ENCODE measurements at places on chromosomes 11 and 22.

- no peak for DNase-seq
Measured at GRCh38 chr11:4903484-4903883, at the start of gene OR51A7. TSS of gene OR51A7 (plus strand) at chr11:4903783. CDS start at chr11:4907370, 3,587 bp downstream.

DNA sequence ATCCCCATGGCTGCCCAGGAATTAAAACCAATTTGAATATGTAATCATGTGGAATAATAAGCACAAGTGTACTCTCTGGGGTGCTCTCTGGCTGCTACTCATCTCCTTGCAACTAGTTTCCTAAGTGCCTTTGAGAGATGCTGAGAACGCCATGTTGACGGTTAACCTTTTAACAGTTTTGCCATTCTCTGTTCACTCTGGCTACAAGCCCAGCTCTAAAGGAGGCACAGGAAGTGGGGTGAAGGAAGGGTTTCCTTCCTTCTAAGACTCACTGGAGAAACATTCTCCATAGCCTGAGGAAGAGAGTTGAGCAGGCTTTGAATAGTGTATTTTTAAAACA, 122.0 kb upstream of the ZC3H12C start:
- no peak for DNase-seq

GRCh38 chr11:82756765-82757639, 23.3 kb upstream of the FAM181B start:
- DNase-seq = no peak

DNA sequence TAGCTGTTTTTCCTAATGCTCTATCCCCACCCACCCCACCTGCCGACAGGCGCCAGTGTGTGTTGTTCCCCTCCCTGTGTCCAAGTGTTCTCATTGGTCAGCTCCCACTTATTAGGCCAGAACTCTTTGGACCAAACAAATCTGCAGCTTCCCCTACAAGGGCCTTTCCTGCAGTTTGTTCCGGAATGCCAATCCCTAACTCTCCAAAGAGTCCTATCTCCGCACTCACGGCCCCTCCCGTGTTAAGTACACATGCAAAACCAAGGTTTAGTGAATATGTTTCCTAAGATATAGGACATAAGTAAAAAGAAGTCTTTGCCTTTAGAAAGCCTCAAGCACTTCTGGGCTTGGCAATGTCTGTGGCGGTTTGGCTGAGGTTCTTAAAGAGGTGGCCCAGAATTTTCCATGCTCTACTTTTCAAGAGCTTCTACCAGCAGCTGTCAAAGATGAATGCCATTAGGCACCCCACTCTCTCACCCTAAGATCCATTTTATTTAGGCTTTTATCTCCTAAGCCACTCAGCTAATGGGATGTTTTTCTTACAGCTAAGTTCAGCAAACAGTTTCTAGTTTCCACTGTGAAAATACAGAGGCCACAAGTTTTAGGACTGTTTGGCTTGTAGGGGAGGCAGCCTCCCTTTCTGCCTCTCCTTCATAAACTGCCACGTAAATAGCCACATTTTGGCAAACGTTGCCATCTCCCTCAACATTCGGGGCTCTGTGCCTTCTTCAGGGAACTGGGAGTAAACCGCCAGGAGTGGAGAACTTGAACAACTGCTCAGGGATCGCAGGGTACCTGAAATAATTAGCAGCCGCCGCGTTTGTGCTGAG, 1.6 kb downstream of the CD59 start:
- DNase-seq = no peak

GRCh38 chr22:33389936-33390335, 331.8 kb upstream of the SYN3 start:
- DNase-seq = no peak

GRCh38 chr11:70526116-70527045, 128.1 kb downstream of the CTTN start:
- DNase-seq = no peak

DNA sequence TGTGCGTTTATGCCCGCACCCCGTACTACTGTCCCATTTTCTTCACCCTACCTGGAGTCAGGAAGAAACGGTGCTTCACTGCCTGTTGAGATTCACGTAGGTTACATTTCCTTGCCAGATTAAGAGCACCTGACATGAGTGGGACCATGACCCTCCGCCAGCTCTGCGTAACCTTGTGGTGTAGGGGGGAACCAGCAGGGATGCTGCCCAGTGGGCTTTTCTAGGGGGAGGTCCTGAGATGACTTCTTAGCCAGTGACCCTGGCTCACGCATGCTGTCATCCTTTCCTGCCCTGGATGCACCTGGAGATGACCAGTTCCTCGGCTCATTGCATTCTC, 967 bp upstream of the ARVCF start:
- DNase-seq = no peak

DNA sequence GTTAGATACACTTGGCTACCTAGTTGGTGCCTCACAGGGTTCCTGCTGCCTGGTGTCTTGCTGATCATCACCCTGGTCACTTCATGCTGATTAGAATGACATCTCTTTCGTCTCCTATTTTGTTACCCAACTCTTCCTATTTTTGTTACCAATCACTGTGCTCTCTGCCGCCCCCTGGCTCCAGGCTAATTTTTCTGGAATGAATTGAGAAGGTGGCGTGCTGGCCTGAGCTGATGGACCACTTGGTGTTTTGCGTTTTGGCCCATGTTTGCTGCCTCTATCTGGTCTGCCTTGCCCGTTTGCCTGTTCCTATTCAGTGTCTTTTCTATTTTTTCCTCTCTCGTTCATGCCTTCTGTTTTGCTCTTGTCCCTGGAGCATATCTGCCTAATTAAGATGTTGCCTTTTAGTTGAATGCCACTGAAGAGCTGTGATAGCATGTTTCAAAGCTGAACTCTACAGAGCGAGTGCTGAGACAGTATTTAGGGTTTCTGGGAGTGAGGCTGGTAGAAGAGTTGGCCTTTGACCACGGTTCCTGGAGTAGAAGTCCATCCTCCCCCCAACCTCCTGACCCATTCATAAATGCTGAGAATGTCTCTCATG, 5.9 kb upstream of the ATF4 start:
- no peak for DNase-seq

- DNase-seq = no peak
Measured at GRCh38 chr11:3231550-3231850, 717 bp downstream of the MRGPRE start.

- DNase-seq = no peak
Measured at GRCh38 chr11:16759857-16760508, 21.5 kb downstream of the C11orf58 start.

DNA sequence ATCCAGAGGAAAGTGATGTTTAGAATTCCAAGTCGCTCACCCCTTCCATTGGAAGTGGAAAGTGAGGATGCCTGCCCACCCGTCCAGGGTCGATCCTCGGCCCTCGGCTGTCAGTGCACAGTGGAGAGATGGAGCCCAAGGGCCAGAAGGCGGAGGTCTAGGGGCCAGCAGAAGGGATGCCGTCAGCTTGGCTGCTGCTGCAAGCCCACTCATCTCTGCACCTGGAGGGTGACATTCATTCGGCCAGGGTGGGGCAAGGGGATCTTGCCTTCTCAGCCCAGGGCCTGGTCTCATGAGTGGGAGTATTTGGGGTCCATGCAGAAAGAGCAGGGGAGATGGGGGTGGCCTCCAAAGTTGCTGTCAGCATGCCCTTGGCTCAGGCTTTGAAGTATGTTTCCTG, 30.7 kb downstream of the LINC01488 start:
- DNase-seq = no peak

DNA sequence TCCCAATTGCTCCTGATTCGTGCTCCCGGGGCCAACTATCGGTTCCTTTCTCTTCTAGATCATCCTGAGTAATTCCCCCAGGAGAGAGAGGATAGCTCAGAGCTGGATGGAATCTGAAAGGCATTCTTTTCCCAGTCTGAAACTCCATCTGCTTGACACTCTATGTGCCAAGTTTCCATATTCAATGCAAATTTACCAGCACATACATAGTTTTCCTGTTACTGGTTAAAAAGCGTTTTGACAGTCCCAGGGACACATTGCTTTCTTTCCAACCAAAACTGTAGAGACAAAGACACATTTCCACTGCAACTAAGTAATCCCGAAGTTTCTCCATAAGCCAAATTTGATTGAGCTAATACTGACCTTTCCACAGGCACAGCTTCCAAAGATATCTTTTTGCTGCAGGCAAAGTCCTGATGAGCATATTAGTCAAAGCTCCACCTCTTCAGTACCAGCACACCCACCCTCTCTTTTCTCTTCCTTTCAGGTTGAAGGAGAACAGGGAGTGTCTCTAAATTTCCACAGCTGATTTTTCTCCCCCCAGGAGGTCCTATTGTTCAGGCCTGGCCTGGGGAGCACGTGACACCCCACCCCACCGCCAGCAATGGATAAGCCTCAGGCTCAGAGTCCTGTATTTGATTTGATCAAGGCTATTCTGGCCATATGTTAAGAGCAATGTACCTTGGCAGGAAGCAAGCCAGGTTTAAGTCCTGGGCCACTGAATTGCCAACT, 9.7 kb upstream of the ANKK1 start:
- DNase-seq = no peak

DNA sequence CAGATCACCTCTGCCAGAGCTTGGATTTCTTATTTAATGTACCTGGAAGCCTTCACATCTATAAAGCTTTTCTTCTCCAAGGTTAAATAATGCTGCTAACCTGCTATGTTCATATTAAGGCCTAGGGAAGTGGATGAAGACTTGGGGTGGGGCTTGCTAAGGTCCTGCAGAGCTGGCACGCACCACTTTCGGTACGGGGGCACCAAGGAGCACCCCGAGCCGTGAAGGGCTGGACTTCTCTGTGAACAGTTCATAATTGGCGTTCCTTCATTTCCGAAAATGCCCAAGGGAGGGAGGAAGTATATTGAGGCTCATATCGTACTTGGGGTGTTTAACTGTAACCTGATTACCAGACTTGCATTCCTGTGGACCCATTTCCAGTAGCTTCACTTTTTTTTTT, 59.6 kb downstream of the ST14 start:
- DNase-seq = no peak

DNA sequence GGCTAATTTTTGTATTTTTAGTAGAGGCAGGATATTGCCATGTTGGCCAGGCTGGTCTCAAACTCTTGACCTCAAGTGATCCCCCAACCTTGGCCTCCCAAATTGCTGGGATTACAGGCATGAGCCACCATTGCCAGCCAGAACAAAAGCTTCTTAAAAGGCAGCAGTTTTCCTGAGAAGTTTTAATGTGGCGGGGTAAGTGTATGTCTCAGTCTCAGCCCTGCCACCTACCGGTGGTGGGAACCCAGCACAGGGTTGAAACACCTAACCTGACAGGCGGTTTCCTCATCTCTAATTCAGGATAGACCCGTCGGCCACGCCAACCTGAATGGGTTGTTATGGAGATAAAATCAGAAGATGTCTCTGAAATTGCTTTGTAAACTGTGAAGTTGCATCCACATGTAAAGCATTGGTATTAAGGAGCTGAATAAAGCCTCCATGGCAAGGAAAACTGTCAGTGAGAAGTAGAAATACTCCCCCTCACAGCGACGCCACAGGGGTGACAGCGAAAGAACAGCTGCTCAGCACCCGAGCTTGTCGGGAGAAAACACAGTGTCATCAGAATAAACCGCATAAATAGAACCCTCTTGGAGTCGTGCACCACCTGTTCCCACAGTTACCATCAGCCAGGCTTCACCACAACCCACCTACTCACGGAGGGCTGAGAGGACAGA, 165.9 kb upstream of the NCAM1 start:
- no peak for DNase-seq

DNA sequence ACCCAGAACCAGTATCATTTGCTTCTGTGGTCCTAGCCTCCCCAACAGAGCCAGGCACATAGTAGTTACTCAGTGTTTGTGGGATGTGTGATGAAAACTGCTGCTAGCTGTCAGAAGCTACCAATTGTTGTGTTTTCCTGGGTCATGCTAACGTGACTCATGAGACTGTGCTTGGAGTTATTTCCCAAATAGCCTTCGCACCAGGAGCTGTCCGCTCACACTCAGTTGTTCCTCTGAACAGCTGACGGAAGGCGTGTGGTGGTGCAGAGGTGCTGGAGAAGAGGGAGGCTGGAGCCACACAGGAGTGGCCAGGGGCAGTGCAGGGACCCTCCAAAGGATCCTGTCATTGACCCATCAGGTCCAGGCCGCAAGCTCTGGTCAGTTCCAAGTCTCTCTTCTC, 53.9 kb upstream of the TBCEL start:
- no peak for DNase-seq

DNA sequence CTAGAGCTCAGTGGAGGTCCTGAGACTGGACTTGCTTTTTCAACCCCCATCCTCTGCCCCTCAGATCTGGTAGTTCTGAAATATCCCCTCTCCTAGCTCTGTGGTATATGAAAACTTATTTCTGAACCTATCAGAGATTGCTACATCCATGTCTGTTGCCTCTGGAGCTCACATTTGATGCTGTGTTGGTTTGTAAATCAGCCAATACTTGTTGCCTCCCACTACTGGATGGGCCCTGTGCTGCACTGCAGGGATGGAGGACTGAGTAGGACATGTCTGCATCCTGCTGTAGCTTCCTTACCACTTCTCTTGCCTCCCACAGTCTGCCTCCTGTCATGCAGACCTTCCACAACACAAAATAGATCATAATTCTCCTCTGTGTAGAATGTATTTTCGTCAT, 5.2 kb downstream of the OLFML1 start:
- no peak for DNase-seq

GRCh38 chr11:67303835-67304411, 593 bp downstream of the SSH3 start:
- no peak for DNase-seq

DNA sequence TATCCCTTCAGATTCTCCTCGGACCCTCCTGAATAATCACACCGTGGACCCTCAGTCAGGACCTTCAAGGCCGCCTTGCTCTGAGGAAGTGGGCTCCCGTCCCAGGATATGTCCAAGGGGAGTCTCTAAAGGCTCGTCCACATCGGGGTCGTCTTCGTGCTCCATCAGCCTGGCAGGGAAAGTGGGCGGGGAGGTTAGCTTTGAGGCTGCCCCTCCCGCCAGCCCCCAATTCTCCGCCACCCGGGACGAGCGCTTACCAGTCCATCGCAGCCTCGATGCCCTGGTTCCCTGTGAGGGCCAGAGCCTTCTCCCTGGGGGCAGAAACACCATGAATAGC, 472 bp downstream of the UBXN1 start:
- DNase-seq = no peak

DNA sequence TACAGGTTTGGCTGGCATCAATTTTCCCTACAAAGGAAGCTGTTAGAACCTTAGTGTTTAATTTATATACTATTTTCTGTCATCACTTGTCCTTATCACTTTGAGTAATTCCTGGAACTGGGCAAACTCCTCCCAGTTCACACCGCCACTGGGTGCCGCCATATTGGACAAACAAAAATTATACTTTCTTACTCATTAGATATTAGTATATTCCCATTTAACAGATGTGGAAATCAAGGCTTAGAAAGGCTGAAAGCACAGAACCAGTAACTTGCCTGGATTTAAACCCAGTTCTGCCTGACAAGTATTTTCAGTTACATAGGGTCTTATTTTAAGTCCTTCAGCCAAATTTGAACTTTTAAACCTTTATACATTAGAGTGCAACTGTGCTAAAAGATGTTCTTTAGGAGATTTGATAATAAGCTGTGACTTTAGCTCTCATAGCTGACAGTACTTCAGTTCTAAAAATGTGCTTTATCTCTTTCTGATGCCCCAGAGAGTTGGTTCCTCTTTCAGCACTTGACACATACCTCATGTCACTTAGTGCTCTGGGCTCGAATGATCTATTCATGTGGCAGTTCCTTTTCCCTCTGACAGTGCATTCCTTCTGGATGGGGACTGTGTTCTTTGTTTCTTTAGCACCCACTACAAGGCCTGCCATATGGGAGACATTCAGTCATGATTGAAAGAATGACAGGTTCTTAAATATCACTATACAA, 25.4 kb downstream of the COA4 start:
- peak; percentile 40 for DNase-seq

- DNase-seq = no peak
Measured at GRCh38 chr22:27493796-27494195, 307.8 kb downstream of the MN1 start.
